AG04449 (cell line): ENCODE measurements at places on chromosomes 4 and X.

DNA sequence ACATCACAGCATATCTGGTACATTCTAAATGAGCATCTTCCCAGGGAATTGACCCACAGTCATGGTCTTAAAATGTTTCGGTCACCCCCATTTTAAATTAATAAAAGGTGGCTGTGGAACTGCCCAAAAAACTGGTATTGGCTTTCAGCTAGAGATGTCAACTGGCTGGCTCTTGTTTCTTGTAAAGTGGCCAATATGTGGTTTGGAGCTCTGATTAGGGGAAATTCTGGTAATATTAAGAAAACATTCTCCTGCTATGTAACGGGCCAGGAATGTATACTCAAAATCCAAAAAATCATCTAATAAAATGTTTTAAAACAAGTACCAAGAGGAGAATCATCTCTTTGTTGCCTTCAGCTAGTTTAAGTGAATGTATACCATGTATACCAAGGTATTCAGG is 62.0 kb upstream of the VCX2 start:
- no peak for DNase-seq

DNA sequence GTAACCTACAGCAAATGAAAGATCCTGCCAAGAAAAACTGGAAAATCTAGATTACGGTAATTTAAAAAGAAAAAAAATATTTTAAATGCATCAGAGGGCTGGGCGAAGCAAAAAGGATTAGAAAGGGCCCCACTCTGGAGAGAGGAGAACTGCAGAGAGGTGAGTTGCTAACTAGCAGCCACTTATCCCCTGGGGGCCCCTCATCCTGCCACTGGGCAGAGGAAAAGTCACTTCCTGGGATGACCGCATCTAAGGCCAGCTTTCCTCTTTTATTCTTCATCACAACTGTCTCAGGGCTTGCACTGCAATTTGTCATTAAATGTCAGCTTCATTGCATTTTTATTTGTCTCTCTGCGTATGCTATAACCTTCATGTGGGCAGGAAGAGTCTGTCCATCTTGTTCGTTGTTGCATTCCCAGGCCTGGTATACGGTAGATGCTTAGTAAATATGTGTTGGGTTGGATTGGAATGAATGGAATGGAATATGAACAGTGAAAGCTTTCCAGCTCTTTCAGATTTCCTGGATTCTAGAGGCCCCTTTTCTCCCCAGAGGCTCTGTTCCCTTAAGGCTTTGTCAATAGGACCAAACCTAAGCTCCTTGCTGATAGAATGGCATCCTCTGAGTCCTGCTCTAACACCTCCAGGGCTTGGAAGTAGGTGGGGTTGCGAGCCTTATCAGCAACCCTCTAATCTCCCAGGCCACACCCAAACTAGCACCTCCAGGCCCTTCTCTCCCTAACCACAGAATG is 58.9 kb downstream of the TLR10 start:
- no peak for DNase-seq

DNA sequence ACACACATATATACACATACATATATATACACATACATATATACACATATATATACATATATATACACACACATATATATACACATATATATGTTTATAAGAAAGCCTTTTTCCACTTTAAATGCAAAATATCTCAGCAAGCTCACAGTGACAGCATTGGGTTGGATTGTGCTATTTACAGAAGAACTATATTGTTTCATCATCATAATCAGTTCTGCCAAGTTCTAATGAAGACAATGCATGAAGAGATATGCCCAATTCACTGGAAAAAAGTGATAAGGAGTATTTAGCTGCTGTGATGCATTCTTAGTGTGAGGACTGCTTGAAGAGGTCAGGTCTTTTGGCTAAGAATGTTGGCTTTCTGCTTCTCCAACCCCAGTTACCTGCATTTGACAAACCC is 54.4 kb downstream of the RNF150 start:
- DNase-seq, result no peak

- DNase-seq, result no peak
Observed at GRCh38 chr4:170278460-170278859, 188.7 kb upstream of the AADAT start.

- DNase-seq, result no peak
Observed at GRCh38 chr4:30953799-30954198, 233.6 kb downstream of the PCDH7 start.

DNA sequence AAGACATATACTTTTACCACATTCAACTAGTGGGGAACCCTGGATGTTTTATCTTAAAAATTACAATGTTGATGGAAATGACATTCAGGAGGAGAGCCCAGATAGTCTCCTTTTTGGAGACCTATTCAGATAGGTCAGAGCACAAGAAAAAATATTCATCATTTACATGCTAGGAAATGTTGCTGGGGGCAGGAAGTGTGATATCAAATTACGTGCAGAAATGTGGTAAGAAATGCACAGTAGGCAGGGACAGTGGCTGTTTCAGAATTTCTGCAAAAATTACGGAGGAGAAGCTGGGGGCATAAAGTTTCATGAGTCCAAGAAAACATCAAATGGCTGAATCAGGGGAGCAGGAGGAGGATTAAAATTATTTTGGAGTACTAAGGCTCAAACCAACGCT is 8.2 kb downstream of the PARM1 start:
- no peak for DNase-seq

- no peak for DNase-seq
Observed at GRCh38 chrX:72015383-72015782, 104.7 kb downstream of the NHSL2 start.

- DNase-seq, result no peak
Observed at GRCh38 chr4:69098470-69098869, 2.2 kb downstream of the UGT2B7 start.
